ENCODE measurements at places on chromosomes 5 and 9. TPM values are rescaled to one million over a fixed set of nuclear protein-coding genes. Genes with fewer than 3 reads are reported as not detected.

The CKS2 gene
- 177 TPM for total RNA-seq

The MUSK gene
- not detected for total RNA-seq

The CDC20B gene
- total RNA-seq = 0.18 TPM

The PCDHB13 gene
- not detected for total RNA-seq

The APBB3 gene
- 17.9 TPM for total RNA-seq

The WDR38 gene
- not detected for total RNA-seq

The C9orf153 gene
- total RNA-seq = 0.41 TPM

The OSMR gene
- total RNA-seq = 0.07 TPM

The SPATA31D4 gene
- not detected for total RNA-seq

The APBA1 gene
- total RNA-seq = 0.98 TPM

The IL9 gene
- 104 TPM for total RNA-seq

The ACO1 gene
- 11.1 TPM for total RNA-seq

The SPINK1 gene
- total RNA-seq = not detected

The SLC25A48 gene
- not detected for total RNA-seq

The SLC6A7 gene
- total RNA-seq = not detected

The TAF11L12 gene
- total RNA-seq = not detected

The DCAF10 gene
- total RNA-seq = 18.4 TPM

The PCDHB7 gene
- not detected for total RNA-seq

The PPIC gene
- total RNA-seq = not detected

The MZB1 gene
- total RNA-seq = 48.3 TPM

The NXNL2 gene
- not detected for total RNA-seq

All from activated T-helper 2 cell treated with anti-CD3 and anti-CD28 coated beads, Interferon-gamma antibody, Interleukin-2, Interleukin-4, amounts not matched to agents 10 μg/mL and 5 μg/mL and 100 μg/mL, durations not matched to agents 14 hours and 24 hours and 36 hours (primary cell).